ENCODE measurements at places on chromosomes 2 and 18.

DNA sequence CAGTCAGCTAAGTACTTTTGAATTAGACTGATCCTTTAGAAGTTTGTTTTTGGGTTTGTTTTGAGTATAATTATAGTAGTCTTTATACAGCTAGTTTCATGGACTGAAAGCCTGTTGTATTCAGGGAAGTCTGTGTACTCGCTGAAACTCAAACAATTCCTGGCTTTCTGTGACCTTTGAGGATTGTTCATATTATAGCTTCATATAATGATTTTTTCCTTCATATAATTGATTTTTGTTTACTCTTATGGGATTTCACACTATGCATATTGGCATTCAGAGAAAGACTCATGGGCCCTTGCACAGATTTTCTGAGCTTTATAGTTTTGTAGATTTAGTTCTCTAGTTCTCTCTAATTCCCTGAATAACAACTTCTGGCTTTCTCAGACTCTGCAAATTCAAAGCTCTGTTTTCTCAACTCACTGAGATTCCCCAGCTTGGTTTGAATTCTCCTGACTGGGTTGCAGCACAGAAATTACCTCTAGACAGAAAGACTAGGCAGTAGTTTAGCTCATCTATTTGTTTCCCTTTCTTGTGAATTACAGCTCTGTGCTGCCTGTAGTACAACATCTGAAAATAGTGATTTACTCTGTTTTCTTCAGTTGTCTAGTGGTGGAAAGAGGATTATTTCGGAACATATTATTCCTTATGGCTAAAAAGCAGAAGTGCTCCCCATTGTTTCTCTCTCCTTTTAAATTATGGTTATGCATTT is 495.9 kb upstream of the CNTNAP5 start:
- no peak for DNase-seq

- DNase-seq, result no peak
These were observed 551.0 kb upstream of the LRATD1 start for GRCh38 chr2:14081521-14081920.

- no peak for DNase-seq
These were observed 47.5 kb upstream of the STAM2 start for GRCh38 chr2:152222975-152223637.

DNA sequence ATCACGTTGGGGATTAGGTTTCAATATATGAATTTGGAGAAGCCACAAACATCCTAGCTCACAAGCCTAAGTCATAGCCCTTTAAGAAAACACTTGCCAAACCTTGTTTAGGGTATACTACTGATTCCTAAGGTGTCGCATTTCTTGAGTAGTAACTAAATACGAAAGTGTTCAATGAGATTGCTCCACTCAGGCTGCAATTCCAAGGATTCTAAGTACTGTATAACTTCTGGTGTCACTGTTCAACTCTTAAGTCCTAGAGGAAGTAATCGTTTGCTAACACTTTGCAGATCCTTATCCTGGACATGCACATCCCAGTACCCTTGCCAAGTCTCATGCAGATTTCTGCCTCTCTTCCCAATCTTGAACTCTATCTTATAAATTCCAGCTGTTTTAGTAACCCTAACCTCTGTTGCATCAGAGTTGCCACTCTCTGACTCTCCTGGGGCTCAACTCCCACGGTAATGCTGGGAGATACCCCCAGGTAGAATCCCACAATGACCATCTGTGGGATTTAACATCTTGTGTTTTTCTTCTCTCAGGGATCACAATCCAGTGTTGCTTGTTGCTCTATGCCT is 122.4 kb downstream of the HIBCH start:
- DNase-seq, result no peak

DNA sequence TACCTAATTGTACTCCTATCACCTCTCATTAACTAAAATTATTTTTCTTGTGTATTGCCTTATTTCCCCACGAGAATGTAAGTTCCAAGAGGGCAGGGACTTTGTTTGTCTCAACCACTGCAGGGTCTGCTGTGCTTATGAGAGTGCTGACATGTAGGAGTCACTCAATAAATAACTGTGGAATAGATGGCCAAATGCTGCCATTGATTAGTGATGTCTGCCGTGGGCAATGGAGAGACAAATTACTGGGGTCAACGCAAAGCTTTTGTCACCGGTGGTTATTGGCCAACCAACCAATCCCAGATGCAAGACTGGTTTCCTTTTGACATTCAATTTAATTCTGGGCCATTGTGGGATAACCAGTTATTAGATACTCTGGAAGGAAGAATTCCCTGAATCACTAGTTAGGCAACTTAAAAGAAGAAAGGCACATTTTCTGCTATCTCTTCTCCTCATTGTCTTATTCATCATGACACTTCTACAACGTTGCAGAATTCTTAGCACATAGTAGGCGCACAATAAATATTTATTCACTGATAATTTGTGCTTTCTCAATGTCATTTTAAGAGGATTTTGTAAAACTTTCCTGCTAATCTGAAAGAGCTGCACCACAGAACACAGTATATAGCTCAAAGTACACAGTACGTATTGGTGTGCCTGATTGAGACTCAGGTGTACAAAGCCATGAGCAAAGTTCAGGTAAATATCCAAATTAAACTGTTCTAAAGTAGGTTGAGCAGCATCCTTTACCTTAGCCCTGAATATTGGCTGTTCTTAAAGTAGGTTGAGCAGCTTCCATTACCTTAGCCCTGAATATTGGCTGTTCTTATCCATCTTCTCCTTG is 95.9 kb downstream of the ACTR3 start:
- DNase-seq, result no peak

GRCh38 chr18:52422985-52423601 is 83.1 kb downstream of the DCC start:
- no peak for DNase-seq

- DNase-seq, result no peak
These were observed at the start of gene SCN2A for GRCh38 chr2:165239230-165239629. TSS of gene SCN2A (plus strand) at chr2:165239414. CDS start at chr2:165295824, 56,410 bp downstream.

DNA sequence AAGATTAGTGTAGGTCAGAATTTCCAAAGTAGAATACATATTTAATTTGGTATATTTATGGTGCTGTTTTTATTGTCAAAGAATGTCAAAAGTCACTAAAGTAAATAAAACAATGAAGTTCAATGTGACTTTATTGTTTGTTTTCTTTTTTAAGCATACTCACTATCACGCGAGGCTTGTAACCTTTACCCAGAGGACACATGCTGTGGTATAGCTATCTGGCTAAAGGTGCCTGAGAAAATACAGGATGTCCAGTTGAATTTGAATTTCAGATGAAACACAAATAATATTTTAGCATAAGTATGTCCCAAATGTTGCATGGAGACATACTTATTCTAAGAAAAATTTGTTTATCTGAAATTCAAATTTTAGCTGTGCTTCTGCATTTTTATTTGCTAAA is 103.3 kb upstream of the KLF7 start:
- no peak for DNase-seq

DNA sequence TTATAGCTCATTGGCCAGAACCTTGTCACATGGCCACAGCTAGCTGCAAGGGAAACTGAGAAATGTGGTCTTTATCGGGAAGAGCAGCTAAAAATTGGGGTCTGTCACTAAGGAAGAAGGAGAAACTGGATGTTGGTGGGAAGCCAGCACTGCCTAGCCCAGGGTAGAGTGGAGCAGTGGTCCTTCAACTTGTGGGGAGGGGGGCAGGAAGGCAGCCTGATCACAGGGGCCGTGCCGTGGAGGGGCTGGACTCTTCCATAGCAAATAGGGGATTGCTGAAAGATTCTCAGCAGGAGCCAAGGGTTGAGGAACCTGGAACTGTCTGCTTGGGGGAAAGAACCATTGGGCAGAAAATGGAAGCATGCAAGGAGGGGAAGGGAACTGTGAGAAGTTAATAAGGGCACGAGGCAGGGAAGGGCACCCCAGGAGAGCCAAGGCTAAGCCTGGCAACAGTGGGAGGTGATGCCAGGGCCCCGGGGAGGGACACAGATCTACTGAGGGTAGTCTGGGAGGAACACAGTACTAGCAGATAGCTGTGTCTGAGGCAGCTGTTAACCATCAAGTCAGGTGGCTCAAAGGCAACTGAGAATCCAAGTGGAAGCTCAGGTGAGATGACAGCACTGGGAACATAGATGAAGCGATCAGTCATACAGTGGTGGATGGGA is 5.9 kb upstream of the NEURL3 start:
- DNase-seq, result no peak

DNA sequence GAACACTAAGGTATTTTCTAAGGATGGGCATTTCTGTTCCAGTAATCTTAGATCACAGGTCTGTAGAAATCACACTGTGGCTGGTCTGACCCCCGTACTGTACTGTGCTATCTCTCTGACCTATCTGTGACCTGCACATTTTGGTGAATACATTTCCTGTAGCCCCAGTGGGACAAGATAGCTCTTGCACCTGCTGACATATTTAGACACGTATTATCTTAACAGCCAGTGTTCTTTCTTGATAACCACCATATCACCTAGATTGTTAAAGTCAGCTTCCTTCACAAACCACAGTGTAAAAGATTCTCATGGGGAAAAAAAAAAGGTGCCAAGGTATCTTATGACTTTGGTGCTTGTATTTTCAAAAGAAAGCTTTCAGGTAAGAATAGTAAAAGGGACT is 39.8 kb upstream of the TMEM247 start:
- DNase-seq, result peak; percentile 38

DNA sequence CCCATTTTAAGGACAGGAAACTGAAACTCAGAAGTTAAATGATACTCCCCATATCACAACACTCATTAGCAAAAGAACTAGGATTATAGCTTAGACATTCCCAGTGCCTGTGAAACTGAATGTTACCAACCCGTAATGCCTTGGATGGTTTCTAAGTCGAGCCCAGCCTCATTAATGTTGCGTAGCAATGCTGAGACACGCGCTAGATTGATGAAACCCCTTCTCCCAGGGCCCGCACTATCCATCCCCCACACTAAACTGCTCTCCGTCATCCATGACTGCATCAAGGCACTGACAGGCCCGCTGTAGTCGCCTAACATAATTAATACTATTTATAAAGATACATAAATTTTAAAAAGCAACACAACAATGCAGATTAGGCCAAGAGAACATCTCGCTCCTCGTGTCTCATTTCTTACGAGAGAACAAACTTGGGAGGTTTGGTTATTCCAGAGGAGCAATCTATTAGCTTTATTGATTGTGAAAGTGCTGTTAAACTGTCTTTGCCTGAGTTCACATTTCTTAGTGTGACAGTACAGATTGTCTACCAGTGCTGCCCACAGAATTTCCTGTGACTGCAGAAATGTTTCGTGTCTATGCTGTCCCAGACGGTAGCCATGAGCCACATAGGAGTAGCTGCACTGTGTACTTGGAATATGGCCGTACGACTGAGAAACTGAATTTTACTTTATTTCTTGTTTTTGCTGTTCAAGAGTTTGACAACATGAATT is 312.2 kb upstream of the RAB12 start:
- no peak for DNase-seq

- no peak for DNase-seq
These were observed 2.2 kb downstream of the IRS1 start for GRCh38 chr2:226797289-226797988.

- DNase-seq, result peak; percentile 42
These were observed 510 bp downstream of the NCKAP1 start for GRCh38 chr2:183037553-183038340.

DNA sequence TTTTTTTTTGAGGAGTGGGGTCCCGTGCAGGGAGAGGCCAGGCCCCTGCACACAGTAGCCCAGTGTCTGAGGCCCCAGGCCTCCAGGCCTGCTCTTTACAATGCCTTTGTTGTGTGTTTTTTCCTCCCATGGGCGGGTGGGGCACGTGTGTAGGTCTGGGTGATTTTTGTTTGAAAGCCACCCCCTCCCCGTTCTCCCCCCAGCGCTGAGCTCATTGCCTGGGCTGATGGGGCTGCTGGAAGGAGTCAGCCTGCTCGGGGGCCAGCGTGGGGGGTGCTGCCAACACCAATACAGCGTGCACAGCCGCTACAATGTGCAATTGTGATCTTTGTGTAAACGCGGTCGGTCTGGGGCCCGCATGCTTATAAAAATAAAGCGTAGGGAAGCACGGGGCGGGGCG is 142.7 kb downstream of the DYSF start:
- no peak for DNase-seq

All from activated gamma-delta T cell treated with Interleukin-2 at 50 U/mL for 16 hours (primary cell).